ENCODE measurements at places on chromosomes 11 and 22.

DNA sequence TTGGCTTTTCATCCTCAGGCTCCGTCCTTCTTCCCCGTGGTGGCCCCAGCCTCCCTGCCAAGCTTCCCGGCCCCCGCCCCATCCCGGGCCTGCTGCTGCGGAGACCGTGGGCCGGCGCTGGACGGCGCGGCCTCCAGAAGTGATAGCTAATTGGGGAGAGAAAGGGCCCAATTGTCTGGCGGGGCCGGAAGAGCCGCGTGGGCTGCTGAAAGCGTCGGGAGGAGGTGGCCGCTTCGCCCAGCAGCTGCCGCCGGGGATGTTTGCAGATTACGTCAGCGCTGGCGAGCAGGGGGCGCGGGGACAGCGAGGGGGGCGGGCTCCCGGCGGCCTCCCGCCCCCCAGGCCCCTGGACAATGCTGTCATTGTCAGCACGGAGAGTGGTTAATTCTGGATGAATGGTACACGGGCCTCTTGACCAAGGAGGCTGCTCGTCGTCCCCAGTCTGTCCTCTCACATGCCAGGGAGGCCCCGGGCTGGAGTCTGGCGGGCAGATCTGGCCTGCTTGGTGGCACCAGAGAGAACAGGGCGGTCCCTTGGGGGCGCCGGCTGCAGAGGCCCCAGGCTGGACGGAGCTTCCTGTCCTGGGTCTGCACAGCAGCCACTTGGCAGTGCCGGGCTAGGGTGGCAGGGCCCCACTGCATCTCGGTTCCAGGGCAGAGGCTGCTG is 1.6 kb downstream of the SMIM38 start:
- DNase-seq, result peak; percentile 81

DNA sequence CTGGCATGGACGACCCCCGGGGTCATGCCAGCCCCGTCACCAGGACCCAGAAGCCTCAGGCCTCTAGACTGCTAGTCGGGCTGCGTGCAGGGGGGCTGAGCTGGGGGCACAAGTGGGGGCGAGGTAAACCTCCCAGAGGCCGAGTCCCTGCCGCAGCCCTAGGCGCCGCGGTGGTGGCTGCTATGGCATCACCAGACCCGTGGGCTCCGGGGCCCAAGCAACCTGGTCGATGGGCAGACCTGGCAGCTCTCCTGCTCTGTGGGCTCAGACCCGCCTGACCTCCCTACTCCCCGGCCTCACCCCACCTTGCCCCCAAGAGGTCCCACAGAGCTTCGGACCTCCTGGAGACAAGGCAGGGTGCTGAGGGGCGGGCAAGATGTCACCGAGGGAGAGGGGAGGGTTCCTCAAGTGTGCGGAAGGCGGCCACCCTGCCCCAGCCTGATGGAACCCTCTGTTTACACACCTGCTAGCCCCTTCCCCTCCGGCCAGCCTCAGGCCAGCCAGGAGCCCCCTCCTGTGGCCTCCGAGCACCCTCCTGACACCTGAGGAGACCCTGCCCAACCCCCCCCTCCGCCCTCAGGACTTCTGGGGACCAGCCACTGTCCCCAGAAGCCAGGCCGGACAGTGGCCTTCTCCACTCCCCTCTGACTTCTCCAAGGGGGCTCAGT is 9.4 kb downstream of the IGF2 start:
- DNase-seq, result no peak

DNA sequence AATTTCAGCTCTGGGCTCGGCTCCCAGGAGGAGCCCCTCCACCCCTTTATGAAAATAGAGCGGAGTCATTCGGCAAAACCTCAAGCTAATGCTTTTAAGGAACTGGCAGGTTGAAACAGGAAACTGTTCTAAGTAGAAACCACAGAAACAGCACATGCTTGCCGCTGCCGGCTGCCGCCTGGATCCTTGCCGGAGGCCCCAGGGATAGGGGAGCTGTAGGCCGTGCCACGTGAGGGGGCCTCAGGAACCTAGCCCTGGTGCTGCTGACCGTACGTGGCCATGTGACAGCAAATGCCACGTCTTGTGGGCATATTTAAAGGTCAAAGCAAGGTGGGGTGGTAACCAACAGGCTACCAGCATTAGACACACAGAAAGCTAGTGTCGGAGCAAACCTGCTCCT is 77.9 kb upstream of the TIMP3 start:
- DNase-seq, result peak; percentile 39

GRCh38 chr22:44620129-44620840 is 81.7 kb upstream of the PRR5 start:
- peak; percentile 77 for DNase-seq

- no peak for DNase-seq
Observed at GRCh38 chr11:83088965-83089364, 17.3 kb upstream of the RAB30 start.

Measured in GM13976 (cell line).